Activated gamma-delta T cell (primary cell): ENCODE measurements at places on chromosomes 6 and 20.

GRCh38 chr6:56370127-56370540, 122.8 kb upstream of the COL21A1 start:
- DNase-seq, result no peak

- no peak for DNase-seq
These were observed 658.8 kb upstream of the DEFB115 start for GRCh38 chr20:30598460-30599230.

DNA sequence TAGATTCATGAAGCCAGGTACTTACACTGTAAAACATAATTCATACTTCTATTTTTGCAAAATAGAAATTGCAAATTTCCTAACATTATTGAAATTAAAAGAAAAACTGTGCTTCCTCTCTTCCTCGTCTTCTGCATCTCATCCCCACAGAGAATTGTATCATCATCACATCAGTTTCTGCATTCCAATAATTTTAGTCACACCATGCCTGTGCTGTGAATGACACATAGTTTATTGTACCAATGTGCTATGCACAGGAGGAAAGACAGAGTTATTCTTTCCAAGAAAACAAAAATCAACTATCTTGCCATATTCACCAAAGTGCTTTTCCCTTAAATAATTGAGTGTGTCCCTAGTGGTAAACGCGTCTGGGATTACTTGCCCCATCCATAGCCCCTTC, 38.1 kb upstream of the FAM135A start:
- no peak for DNase-seq

DNA sequence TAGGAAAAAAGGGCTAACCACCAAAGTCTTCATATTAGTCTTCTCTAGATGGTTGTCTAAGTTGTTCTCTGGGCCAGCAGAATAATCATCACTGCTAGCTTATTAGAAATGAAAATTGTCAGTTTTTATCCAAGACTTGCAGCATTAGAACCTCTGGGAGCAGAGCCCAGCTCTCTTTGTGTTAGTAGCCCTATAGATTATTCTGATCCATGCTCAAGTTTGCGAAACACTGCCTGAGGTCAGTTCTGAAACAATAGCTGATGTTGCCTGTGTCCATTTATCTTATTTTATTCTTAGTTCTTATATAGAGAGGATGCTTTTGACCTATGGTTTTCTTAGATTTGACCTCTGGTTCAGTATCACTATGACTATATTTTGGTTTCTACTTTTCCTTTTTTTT, 66.9 kb downstream of the BCKDHB start:
- no peak for DNase-seq

DNA sequence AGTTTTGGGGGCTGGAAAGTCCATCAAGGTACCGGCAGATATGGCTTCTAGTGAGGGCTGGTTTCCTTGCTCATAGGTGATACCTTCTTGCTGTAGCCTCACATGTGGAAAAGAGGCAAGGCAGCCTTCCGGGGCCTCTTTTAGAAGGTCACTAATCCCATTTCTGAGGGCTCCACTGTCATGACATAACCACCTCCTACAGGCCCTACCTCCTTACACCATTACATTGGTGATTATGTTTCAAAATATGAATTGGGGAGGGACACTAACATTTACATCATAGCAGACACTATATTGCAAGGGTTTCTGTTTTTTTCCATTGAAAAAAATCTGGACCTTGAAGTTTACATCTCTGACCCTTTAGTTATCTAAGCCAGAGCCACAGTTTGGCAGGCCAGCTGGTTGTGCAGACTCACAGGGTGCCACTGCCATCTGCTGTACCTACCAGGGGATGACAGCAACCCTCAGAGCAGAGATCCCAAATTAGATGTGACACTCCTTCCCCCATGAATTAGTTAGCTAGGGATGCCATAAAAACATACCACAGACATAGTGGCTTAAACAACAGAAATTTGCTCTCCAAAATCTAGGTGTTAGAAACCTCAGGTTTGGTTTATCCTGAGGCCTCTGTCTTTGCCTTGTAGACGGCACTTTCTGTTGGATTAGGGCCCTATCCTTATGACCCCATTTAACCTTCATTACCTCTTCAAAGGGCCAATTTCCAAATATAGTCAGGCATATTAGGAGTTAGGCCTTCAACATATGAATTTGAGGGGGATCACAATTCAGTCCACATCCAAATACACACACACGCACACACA, 166.4 kb upstream of the RNF217 start:
- DNase-seq, result no peak

- DNase-seq, result no peak
These were observed 219.2 kb downstream of the TRDN start for GRCh38 chr6:123417535-123417934.

GRCh38 chr6:142301651-142302391, at the start of gene ADGRG6:
TSS of gene ADGRG6 (plus strand) at chr6:142302007. CDS start at chr6:142302330, 323 bp downstream.
- peak; percentile 5 for DNase-seq

DNA sequence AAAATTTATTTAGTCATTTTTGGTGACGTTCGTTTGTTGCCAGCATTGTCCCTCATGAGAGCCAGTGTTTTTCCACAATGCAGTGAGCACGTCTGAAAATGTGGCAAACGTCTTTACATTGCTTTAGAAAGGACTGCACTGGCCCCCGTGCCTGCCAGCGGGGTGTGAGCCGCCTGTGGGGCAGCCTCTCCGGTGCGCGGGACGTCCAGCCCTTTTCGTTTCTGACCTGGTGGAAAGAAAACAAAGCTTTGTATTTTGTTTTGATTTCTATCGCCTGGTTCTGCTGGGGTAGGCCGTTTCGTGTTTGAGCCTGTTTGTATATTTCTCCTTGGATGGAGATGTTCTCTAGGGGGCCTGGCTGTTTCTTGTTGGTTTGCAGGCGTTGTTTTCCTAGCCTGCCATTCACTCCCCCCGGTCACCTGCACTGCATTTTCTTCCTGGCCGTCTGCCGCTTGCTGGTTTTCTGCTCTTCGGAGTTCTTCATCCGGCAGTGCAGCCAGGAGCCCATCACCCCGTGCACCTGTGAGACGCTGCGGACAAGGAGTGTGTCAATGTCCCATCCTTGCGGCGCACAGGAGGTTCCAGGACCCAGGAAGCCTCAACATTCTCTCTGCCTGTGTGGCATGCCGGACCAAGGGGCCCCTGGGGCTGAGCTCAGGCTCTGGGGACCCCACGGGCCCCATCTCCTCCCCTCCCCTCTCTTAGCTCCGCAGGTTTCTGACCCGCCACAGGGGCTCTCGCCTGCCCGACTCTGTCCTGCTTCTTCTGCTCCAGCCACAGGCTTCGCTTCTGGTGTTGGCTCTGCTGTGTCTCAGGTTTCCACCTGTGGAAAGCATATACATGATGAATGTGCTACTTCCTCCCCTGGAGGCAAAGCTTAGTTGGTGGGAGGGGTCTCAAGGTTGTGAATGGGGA, 100.5 kb downstream of the CDH4 start:
- DNase-seq, result no peak

GRCh38 chr6:41073968-41074691, 1.4 kb downstream of the NFYA start:
- DNase-seq, result no peak

GRCh38 chr6:95767897-95768463, 190.6 kb downstream of the MANEA start:
- DNase-seq, result no peak

- DNase-seq, result no peak
These were observed 638 bp downstream of the BLCAP start for GRCh38 chr20:37526839-37527637.

DNA sequence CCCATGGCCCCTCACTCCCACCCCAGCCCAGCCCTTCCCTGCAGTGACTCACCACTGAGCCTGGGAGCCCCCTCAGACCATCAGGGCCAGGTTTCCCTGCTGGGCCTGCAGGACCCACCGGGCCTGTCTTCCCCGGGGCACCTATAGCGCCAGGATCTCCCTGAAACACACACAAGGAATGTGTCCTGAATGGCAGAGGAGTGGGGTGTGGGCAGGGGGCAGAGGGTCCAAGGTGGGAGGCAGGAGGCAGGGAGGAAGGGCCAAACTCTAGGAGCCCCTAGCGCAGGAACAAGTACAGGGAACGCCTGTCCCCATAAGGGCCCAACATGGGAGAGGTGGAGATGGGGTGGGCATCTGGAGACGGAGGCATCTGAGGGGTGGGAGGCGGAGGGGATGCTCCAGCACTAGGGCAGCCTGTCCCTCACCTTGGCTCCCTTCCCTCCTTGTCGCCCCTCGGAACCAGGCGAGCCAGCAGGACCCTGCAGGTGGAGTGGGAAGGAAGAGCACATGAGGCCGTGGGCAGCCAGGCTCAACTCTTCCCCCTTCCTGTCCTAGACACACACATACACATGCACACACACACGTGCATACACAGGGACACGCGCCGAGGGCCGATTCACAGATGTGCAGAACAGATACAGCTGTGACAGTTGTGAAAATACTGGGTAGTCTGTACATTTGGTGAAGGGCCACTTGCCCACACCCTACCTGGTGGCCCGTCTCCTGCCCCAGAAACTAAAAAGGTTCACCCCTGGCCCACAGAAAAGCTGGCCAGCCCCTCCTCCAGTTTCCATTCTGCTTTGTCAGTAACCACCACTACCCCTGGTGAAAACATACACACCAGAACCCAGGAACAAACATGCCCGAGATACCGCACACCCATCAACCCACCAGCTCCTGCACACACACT, 24.6 kb downstream of the COL11A2 start:
- DNase-seq, result no peak

DNA sequence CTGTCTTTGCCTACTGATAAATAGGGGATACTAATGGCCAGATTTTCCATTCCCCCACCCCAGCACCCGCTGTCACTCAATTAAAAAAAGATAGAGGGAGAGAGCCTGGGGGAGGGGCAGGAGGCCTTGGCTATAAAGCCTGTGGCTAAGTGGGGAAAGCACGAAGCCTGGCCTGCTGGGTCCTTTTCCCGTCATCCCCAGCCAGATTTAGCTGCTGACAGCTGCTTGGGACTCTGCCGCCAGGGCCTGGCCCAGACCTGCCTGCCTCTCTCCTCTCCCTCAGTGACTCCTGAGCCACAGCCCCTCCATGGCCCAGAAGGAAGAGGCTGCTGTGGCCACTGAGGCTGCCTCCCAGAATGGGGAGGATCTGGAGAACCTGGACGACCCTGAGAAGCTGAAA, at the start of gene APOBEC2:
TSS of gene APOBEC2 (plus strand) at position 162 of the 400 bp plus-strand sequence. CDS start at position 308, 146 bp downstream.
- no peak for DNase-seq

- DNase-seq, result no peak
These were observed 744.1 kb downstream of the DHX35 start for GRCh38 chr20:39706184-39706663.

- DNase-seq, result no peak
These were observed 9.5 kb upstream of the PABPC1L start for GRCh38 chr20:44900231-44900854.

GRCh38 chr6:52346503-52346902, 15.4 kb upstream of the PAQR8 start:
- DNase-seq, result no peak

- no peak for DNase-seq
These were observed 65.1 kb downstream of the HIVEP1 start for GRCh38 chr6:12077021-12077710.

- no peak for DNase-seq
These were observed 15.7 kb downstream of the SLC23A2 start for GRCh38 chr20:4985658-4986057.

DNA sequence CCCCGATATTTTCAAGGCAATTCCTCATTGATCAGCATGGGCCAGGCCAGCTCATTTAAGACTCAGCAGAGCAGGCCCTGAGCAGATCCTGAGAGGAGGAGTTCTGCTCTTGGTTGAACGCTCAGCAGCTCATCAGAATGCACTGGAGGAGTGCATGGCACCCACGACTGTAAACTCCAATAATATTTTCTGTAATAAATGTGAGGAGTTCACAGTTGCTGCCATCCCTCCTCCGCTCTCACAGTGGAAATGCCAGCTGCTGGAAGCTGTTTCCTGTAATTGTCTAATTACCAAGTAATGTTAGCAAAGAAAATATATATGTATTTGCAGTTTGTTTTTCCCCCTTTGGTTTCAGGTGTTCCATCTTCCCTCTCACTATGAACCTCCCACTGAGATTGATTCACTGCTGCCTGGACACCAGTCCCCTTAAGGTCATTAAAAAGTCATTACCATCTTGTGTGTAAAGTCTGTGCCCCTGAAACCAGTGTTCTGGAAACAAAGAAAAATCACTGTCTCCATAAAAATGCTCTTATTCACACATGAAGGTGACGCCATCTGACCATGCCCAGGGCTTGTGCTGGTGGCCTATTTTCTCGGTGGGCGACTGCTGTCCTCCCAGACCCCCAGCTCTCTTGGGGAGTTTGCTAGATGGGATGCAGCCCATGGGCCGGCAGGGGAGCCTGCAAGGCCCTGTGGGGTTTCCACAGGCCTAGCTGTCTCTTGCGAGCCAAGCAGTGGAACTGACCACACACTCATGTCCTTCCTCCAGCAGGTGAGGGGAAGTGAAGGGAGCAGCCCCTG, 374.2 kb downstream of the ZFAND3 start:
- DNase-seq, result no peak

- no peak for DNase-seq
These were observed 81.7 kb downstream of the FAM217A start for GRCh38 chr6:3997177-3997770.

- no peak for DNase-seq
These were observed 1.1 kb upstream of the CLIC1 start for GRCh38 chr6:31737315-31737990.

DNA sequence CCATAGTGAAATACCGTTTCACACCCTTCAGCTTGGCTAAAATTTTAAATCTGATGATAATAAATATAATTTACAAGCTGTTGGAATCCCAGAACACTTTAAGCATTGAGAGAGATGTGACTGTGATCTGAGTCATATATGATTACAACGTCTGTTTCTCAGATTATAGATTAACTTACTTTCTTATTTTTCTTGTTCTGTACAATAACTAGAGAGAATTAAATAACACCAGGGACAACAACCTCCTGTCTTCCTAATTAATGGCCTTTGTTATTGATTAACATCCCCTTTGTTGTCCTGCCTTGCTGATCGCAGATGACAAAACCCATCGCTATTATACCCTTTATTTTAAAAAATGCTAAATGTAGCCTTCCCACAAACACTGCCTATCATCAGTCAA, 87.8 kb upstream of the EZR start:
- DNase-seq, result no peak

DNA sequence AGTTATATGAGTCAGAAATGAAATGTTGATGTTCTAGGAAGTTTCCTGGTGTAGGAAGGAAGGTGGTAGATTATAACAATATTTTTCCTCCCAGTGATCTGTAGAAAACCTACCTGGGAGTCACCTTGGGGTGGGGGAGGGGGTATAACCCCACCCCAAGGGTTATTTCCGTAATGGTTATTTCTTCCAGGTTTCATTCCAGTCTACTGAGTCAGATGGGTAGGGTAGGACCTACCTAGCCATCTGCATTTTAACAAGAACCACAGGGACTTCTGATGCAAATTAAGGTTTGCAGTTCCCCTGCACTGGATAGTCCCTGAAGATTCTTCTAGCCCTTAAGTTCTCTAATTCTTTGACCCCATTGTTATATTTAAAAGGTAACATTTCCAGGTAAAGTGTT, 88.9 kb downstream of the ARMC2 start:
- DNase-seq, result no peak

DNA sequence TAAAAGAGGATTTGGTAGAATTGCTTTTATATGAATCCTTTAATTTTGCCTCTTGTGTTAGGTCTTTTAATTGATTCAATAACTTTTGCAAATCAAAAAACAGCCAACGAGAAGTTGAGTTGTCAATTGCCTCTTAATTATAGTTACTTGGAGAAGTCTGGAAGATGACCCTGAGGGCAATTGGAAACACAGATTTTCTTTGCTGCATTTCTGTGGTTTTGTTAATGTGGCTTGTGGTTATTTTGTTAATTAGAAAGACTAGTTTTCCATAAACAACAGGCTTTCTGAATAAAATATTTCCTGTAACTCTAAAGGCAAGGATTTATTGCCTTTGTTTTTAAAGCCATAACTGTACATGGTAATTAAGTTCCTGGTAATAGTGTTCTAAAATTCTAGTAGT, 513.0 kb downstream of the EPHA7 start:
- DNase-seq, result no peak

GRCh38 chr20:61263084-61263695, 11.1 kb downstream of the CDH4 start:
- no peak for DNase-seq
